ENCODE measurements at places on chromosomes 7 and 10. TPM values are rescaled to one million over a fixed set of nuclear protein-coding genes. Genes with fewer than 3 reads are reported as not detected.

The RALA gene
- polyA plus RNA-seq: 36.0 TPM

The NYAP1 gene
- not detected for polyA plus RNA-seq

The SLC39A12 gene
- not detected for polyA plus RNA-seq

The EVX1 gene
- not detected for polyA plus RNA-seq

The GHRHR gene
- not detected for polyA plus RNA-seq

The NUTM2B gene
- 0.21 TPM for polyA plus RNA-seq

The FOXI2 gene
- polyA plus RNA-seq: not detected

Measured in IgD-negative memory B cell (primary cell).